Suppressor macrophage treated with lipopolysaccharide for 1 hour (primary cell): ENCODE measurements at places on chromosomes 2 and 18.

DNA sequence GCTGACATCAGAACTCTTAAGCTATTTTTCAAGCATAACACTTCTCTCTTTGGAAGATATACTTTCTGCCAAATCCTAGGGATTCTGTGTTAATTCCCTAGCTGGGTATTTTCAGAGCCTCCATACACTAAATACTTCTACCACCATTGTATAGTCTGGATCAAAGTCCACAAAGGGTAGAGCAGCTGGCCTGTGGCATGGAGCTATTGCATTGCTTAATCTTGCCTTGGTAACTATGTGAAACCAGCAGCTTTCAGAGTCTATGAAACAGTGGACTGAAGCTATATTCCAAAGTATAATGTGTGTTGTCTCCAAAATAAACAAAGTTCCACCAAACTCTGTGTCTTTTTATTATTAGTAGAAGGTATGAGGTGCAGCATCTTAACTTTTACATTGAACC is 296.9 kb upstream of the CDH19 start:
- no peak for DNase-seq

DNA sequence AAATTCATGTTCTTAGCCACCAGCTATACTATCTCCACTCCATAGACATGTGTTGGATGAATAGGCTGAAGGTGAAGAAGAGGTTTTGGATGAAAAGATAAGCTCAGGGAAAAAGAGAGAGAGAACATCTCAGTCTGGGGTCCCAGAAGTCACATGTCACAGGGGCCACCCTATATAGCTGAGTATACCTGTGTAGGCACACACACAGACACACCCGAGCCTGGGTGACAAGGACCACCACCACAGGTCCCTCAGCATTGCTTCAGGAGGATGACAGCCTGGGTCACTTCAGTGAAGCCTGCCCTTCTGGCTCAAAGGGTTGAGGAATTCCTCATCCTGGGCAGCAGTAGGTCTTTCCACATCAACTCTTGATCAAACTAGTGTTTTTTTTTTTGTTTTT is 56.2 kb downstream of the POLR1A start:
- no peak for DNase-seq

GRCh38 chr18:74926051-74926450 is 282.9 kb downstream of the PTGR3 start:
- DNase-seq: no peak

DNA sequence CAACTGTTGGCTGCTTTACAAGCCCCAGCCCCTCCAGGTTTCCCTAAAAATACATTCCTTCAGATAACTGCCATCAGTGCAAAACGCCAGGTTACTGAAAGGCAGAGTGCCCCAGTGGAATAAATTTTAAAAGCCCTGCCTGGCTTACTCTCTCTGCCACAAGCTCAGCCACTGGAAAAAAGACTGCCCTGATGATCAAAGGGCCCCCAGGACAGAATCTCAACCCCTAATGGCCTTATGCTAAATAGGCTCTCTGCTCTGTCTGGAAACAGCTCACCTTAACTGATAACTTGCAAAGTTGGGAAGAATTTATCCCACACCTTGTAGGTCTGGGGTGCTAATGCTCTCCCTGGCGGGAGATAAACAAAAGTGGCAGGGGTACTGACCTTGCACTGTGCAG is 33.9 kb downstream of the CFAP53 start:
- no peak for DNase-seq

GRCh38 chr2:137287913-137288639 is 522.7 kb downstream of the THSD7B start:
- no peak for DNase-seq

- DNase-seq: no peak
Observed at GRCh38 chr2:11872948-11873269, 126.5 kb downstream of the LPIN1 start.
